ENCODE measurements at places on chromosomes 4 and X.

GRCh38 chrX:64570204-64570603, 175.0 kb upstream of the MTMR8 start:
- DNase-seq = no peak

DNA sequence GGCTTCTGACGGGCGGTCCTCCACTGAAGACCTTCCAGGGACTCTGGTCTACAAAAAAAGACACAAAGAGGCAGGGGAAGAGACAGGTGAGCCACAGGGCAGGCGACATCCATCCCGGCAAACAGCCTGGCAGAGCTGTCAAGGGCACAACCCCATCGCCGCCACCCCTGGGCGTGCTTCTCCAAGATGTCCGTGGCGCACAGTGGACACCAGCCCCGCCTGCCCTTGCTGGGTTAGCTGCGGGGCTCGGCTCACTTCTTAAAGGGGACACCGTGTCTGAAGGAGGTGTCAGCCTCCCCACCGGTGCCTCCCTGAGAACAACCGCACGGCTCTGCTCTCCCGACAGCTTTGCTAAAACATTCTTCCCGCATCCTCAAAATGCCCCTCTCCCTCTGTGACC, 28.4 kb downstream of the FAM53A start:
- no peak for DNase-seq

DNA sequence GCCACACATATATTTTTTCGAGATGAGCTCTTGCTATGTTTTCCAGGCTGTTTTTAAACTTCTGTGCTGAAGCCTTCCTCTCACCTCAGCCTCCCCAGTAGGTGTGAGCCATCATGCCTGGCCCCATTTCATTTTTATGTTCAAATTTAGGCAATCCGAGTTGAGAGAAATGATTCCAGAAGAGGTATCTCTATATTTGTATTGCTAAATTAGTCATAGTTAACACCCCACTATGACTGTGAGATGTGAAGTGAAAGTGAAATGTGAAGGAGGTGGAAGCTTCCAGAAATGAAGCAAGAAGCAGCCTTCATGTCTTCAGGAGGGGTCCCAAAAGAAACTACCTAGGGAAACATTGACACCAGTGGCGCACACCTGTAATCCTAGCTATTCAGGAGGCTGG, 17.7 kb downstream of the APELA start:
- no peak for DNase-seq

GRCh38 chrX:118974908-118975671, 672 bp downstream of the LONRF3 start:
- DNase-seq = no peak

- no peak for DNase-seq
Observed at GRCh38 chr4:104416725-104417356, 77.9 kb downstream of the CXXC4 start.

DNA sequence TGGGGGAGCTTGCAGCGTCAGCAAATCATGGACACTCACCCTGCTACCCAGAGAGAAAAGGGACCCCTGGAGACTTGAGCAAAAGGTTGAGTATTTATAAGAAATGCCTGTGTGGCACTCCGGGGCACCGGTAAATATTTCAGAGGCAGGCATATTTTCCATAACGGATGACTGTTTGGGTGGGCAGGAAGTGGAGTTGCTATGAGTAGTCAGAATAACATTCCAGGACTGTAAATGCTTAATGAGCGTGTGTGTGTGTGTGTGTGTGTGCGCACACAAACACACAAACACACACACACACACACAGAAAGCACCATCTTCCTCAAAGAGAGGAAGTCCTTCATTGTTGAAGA, 74.6 kb downstream of the MXRA5 start:
- DNase-seq = no peak

GRCh38 chr4:6974138-6974848, 64.7 kb downstream of the TBC1D14 start:
- peak; percentile 39 for DNase-seq

DNA sequence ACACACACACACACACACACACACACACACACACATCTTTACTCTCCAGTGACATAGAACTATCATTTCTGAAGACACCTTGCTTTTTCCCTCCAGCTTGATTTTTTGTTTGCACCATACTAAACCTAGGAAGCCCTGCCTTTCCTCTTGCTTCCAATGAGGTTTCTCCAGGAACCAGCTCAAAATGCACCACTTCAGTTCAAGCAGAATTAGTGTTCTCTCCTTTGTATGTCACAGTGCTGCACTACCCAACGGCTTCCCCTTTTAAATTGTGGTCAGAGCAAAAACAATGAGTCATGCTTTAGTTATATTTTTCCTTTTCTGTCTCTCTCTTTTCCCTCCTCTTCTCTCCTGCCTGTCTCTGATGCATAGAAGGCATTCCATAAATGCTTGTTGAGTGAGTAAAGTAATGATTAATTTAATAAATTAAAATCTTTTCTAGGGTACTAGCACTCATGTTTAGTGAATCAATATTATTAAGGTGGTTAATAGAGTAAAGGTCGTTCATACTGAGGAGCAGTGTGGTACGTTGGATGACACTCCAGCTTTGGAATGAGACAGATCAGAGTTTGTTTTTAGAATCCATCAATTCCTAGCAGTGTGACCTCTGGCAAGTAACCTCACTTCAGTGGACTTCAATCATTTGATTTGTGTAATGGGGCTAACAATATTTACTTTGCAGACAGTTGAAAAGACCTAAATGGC, 5.9 kb downstream of the RTL3 start:
- no peak for DNase-seq

- DNase-seq = no peak
Observed at GRCh38 chr4:7037425-7037824, 5.7 kb upstream of the TADA2B start.

- DNase-seq = no peak
Observed at GRCh38 chr4:172881645-172882044, 287.0 kb upstream of the GALNT7 start.

DNA sequence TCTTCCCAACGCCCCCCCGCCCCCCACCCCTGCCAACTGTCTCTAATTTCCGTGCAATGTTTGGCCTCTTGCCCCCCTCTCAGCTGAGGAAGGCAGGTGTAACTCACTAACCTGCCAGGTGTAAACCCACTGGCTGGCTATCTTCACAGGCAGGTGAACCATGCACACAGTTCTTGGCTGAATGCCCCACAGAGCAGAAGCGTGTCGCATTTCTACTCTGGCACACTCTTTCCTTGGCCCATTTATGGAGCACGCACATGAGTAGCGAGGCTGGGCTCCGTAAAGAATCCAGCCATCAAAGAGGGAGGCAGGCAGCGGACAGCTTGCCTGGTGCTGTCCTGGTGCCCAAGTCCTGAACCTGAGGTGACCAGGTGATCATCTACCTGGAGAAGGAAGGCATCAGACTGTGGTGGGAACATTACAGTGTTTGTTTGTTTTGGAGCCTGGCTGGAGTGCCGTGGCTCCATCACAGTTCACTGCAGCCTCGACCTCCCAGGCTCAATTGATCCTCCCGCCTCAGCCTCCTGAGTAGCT, 39.2 kb upstream of the CRMP1 start:
- DNase-seq = no peak

DNA sequence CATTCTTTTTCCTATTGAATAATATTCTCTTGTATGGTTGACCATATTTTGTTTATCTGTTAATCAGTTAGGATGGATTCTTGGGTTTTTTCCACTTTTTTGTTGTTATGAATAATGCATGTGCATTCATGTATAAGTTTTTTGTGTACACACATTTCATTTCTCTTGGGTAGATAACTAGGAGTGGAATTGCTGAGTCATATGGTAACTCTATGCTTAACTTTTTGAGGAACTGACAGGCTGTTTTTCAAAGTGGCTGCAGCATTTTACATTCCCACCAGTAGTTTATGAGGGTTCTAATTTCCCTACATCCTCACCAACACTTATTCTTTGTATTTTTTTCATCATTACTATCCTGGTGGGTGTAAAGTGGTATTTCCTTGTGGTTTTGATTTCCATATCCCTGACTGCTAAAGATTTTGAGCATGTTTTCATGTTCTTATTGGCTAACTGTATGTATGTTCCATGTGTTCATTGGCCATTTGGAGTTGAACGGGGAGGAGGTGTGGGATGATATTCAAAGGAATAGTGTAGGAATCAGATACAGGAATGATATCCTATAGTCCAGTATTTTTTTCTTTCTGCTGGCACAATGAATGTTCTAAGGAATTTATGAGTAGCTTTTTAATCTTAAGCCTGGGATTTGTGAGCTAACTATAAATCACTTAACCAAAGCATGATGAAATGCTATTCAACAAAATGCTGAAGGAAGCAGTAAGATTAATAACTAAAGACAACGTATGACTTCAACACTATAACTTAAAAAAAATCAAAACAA, 114.3 kb downstream of the AMELX start:
- DNase-seq = no peak

GRCh38 chr4:138666366-138666765, 349.2 kb upstream of the NOCT start:
- DNase-seq = no peak

- peak; percentile 3 for DNase-seq
Observed at GRCh38 chr4:18676526-18676915, 655.0 kb upstream of the LCORL start.

DNA sequence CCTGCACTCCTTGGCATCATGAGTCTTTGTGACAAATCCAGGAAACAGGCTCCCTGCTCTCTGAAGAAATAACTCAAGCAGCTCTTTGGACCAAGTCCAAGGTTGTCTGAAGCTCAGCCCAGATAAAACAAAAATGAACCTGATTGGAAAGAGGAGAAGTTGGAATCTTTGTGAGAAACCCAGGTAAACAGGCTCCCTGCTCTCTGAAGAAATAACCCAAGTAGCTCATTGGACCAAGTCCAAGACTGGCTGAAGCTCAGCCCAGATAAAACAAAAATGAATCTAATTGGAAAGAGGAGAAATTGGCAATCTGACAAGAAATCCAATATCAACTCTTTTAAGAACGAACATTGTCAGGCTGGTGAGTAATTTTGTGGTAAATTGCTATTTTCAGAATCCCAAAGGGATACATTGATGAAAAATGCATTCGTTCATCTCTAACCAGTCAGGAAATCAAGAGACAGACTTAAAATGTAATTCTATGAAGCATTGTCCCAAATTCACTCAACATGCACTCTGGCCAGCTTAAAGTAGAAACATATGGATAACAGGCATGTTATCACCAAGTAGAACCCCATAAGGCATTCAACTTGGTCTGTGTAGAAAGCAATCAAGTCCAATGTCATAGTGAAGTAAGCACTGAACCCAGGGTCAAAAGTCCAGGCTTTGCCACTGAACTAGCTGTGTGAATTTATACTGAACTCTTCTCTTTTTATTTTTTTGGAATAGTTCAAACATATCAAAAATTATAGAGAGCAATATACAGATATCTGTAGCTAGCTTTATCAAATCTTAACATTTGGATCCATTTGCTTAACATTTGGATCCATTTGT, 16.8 kb upstream of the NFXL1 start:
- DNase-seq = no peak

DNA sequence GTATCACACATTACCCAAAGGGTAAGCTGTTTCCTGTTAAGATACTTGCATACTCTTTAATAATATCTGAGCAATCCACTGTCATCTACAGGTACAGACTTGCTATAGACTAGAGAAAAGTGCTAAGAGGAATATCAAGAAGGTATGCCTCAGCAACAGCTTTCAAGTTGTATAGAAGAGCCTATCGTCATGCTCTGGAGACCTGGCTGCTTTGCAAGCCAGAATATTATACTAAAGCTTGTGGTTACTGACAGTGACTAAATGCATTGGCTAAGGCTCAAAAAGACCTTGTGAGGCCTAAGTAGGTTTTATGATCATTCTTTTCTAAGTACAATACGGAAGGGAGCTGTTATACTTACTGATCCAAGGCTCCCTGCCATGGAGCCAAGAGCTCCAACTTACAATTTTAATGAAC, 11.3 kb downstream of the LAMP2 start:
- no peak for DNase-seq

- DNase-seq = no peak
Observed at GRCh38 chr4:110678517-110679227, 55.8 kb upstream of the PITX2 start.

DNA sequence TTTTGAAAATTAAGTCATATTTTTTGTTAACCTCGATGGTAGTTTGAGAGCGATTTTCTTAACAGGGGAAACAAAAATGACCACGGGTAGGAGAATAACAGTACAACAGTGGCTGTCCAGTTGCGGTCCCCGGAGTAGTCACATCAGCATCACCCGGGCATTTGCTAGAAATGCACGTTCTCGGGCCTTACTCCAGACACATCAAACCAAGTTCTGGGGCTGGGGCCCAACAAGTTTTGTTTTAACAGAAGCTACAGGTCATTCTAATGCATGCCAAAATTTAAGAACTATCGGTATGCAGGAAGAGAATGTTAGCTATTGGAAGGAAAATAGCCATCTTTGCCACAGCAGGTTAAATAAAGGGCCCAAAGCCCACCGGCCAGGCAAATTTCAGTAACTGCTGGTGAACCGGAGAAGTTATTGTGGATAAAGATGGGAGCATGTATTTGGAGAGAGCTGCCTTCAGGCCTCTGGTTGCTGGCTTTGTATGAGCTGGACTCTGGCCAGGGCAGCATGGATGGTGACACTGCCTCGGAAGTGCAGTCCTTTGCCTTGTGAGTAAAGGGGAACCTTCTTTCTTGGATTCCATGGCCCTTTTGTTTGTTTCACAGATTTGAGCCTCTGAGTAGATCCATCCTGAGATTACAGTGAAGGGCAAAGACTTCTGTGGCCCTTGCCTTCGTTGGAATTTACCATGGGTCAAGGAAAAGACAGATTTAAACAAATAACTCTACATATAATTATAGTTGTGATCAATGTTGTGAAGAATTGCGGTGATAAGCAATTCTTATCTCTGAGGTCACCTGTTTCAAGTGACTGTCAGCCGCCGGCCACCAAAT, 62.1 kb downstream of the TBC1D14 start:
- DNase-seq = no peak

DNA sequence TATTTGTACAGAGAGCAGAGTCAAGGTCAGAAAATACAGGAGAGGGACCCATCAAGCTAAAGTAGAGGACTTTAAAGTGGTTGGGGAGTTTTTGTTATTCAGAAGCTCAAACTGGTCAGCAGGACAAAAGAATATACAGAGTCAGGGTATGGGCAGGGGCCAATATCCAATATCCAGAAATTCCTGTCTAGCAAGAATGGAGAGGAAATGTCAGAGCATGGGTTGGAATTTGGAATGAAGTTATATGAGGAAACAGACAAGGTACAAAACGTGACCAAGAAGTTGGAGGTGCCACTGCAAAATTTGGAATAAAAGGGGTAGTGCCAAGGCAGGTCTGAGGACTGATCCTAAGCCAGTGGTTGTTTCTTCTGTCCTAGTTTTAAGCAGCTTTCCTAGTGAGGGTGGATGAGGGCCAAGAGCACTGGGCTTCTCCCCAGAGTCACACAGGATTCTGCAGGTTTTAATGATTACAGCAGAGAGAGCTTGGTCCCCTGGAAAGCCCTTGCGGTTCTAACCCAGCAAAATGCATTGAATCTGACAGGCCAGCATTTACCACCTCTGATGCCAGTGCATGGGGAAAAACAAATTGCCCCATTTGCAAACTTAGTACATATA, 304.7 kb upstream of the FTHL17 start:
- DNase-seq = no peak

DNA sequence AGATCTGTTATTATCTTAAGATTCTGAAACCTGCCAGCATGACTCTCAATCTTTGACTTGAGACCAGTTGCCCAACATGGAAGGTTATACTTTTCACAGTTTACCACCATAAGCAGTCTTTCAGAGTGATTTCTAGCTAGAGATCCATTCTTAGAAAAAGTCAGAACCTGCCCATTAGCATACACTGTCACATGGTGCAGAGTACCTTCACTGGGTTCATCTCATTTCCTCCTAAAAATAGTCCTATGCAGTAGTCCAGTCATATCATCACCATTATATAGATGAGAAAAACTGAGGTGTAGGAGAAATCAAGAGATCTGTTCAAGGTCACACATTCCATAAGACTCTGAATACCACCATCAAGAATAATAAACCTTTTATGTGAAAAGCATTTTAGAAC, 153.6 kb downstream of the AR start:
- no peak for DNase-seq

- DNase-seq = no peak
Observed at GRCh38 chr4:73693811-73694210, 46.6 kb upstream of the CXCL8 start.

Data from SK-N-MC (cell line).